ENCODE measurements at places on chromosomes 12 and 14.

GRCh38 chr14:64683264-64683663 lies 21.0 kb upstream of the PLEKHG3 start:
- no peak for DNase-seq

GRCh38 chr12:46200551-46200950 lies 68.3 kb downstream of the SLC38A1 start:
- DNase-seq = no peak

DNA sequence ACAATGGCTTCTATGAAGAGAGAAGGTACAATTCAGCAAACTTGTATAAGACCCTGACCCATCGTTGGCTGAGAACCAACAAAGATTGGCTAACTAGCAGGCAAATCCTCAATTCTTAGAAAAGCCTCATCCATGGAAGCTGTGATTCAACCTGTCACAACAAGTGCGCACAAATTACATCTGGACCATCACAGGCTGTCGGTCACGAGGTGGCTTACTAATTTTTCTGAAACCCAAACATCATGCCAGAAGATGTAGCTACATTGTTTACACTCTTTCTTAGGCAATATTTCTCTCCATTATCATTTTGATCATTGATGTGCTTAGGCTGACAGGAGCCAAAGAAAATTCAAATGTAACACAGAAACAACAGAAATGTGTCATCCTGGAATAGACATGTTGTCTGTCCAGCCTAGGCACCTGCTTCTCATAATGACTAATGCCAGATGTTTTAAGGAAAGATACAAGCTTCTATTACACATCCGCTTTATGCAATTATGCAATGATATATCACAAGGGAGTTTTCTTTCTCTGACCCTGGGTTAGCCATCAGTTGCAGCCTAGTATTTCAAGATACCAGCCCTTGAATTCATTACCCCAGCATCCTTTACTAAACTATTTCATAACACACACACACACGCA lies 92.9 kb upstream of the DIO2 start:
- DNase-seq = no peak

DNA sequence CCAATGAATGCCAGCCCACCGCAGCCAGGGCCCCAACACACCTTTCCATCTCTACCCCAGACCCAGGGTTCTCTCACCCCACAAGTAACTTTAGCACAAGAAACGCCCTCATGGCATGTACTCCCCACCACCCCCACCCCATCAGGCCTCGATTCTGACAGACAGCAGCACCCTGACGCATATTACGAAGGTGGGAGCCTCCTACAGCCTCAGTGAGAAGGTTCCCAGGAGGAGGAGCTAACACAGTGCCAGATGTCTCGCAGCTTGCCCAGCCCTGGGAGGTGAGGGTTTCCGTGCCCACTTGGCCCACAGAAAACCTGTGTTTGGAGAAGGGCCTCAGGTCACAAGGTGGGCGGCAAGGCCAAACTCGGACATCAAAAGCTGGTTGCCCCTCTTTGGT lies 32.4 kb downstream of the CCDC88C start:
- no peak for DNase-seq

DNA sequence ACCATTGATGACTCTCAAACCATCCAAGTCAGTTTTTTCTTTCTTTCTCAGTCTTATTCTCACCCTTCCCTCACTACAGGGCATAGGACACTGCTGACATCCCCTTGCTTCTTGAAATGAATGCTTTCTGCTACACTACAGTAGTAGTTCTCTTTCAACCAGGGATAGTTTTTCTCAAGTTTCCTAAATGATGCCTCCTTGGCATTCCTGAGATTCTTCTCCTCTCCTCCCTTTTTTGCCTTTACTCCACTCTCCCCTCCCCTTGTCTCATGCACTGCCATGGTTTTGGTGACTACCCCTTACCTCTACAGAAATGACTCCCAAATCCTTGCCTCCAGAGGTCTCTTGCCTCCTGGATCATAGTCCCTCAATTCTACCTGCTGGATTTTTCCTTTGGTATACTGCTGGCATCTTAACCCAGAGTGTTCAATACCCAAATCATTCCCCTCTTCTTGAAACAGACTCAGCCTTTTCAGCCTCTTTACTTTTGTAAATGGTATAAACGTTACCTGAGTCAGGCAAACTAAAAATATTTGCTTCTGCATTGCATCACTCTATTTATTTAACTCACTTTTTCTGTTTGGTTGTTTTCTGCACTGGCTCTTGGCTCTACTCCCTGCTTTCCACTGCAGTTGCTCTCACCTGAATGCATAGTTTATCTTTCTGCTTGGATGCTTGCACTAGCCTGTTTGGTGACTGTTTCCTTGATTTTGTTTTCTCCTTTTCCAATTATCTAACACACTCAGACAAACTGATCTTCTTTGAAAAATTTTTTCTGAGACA lies 211.6 kb upstream of the IGF1 start:
- no peak for DNase-seq

- DNase-seq = no peak
These were observed 18.8 kb downstream of the CEP170B start for GRCh38 chr14:104883681-104884361.

DNA sequence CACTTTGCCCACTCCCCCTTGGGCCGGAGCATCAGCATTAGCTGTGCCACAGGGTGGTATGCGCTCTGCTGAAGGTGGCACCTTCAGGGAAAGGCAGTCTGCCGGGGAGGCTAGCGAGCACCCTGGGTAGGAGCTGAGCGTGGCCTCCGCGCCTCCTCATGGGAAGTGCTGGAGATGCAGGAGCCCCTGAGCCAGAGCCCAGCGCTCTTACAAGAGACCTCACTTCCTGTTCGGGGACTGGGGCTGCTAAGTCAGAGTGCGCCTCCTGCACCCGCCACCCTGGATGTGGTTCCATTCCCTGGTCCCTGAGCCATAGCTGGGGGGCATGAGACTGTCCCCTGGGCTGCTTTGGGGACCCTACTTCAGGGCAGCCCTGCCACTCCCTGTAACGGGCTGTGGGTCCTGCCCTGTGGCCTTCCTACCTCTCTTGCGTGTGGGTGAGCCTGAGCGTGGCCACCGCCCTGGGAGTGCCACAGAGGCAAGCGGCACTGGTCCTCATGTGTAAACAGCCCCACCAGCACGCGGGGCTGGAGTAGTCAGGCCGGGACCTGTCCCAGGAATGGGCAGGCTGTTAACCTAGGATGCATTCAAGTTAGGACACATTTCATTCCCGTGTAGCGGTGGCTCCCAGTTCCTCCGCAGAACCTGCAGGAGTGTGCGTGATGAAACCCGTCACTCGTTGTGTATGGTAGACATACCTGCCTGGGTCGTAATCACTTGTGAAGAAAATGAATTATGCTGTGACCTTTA lies 19.4 kb downstream of the COA8 start:
- DNase-seq = no peak

GRCh38 chr12:98656289-98657101 lies 11.4 kb downstream of the APAF1 start:
- no peak for DNase-seq

DNA sequence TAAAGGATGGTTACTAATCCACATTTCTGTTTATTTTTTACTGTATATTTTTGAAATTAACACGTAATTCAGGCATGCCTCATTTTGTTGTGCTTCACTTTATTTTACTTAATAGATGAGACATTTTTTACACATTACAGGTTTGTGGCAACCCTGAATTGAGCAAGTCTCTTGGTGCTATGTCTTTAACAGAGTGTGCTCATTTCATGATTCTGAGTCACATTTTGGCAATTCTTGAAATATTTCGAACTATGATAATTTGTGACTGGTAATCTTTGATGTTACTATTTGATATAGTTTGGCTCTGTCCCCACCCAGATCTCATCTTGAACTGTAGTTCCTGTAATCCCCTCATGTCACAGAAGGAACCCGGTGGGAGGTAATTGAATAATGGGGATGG lies 1120.5 kb upstream of the FLRT2 start:
- no peak for DNase-seq

- no peak for DNase-seq
These were observed 1.8 kb upstream of the GCN1 start for GRCh38 chr12:120196363-120196762.

DNA sequence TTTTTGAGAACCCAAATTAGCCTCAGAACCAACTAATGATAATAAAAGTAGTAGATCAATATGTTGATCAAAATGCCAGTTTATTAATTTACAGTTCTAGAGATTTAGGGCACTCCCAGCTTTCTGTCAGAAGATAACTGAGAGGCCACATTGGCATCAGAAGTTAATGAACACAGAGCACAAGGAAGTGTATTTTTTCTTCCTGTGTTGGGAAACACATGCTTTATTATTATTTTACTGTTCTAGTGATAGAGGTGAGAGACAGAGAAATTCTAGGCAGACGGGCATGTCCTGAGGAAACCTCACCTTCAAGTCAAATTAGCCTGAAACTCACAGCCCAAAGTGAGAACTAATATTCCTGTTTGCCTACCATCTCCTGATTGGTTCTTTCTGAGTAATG lies 213.7 kb downstream of the PCNX1 start:
- DNase-seq = no peak

DNA sequence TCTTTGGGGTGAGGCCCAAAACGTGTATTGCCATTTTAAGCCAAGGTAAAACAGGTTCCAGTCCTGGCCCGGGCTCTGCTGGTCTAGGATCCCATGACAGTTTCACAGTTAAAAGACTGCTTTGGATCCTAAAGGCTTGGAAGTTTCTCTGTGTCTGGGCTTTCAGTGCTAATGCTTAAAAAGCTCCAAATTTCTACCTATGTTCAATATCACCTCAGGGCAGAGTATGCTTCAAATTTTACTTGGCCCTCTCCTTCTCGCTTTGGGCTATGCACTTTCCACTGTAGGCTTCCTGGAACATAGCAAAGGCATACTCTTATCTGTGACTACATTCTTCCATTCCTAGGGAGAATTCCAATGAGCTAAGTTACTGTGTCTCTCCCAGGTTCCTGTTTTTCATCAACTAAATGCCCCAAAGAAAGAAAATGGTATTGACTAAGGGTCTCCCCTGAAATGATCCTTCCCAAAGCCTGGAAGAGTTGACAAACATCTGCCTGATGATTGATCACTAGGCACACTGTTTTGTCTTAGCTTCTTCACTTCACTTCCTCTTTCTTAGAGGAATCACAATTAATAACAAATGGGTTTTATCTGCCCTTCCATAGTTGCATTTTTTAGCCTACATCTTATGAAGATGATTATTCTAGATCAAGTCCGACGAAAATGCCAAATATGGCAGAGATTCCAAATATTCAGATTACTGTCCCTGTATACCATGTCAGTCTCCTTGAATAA lies 79.4 kb downstream of the TMTC2 start:
- no peak for DNase-seq

- DNase-seq = no peak
These were observed 316.2 kb downstream of the PAWR start for GRCh38 chr12:79374545-79374944.

DNA sequence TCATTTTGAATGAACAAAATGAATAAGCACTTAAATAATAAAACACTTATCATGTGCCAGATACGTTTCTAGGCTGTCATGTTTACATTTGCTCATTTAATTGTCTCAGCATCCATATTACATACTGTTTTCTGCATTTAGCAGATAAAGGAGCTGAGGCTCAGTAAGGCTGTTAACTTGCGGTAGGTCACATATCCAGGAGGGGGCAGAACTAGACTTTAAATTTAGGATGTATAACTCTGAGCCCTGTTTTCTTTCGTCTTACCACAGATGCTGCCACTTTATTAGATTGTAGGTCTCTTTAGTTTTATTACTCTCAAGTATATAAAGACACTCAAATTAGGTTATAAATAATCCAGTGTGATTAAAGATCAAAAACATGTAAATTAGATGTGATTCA lies 17.7 kb downstream of the IRAK4 start:
- peak; percentile 28 for DNase-seq

DNA sequence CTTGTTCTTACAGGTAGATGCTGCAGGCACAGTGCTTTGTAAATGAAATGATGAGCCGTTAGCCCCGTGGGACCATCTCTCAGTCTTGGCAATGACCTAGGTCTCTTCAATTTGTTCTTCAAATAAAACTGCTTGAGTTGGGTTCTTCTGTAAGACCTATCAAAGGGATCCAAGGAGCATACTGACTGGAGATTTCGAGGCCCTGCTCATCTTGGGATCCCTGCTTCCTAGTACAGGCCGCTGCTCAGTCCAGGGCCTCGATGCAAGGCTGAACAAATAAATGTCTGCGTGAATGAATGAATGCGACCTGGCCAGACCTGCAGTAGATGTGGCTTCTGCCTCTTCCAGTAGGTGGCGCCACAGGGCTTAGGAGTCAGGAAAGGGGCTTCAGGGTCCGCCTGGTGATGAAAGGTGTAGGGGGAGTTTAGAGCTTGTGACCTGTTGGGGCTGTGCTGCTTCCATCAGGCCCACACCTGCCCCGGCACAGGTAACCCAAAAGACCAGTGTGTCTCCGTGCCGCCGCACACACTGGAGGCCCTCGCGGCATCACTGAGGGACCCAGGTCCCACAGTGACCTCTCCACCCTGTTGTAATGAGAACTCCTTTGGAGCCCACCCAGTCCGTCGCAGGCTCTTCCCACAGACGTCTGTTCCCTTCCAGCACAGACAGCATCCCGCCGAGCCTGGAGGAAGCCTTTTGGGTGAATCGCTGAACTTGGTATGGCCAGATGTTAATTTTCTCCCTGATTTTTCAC lies 4.4 kb downstream of the CACNA1C start:
- no peak for DNase-seq

DNA sequence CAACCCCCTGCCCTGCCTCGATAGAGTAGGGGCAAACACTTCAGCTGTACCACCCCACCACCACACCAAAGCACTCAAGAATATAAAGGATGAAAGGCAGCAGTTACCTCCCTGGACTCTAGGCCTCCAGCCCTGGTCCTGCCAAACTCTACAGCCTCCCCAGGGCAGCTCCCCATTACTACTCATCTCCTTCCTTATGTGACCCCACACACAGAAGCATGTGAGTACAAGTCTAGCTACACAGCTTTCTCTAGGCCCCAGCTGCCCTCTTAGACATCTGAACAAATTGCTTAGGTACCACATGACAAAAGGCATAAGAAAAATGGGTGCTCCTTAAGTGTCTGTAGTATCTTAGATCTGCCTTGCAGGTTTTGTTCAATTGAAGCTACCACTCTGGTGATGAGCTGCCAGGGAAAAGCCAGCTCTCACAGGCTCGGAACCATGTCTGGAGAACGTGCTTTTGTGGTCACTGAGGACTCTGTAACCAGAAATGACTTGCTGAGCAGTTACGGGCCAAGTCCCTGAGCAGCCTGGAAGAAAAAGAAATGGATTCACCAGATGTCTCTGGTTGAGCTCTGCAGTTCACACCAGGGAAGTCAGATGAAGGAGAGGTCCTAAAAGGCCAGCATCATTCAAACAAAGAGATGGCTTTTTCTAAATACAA lies 32.8 kb downstream of the FMNL3 start:
- peak; percentile 62 for DNase-seq

- DNase-seq = peak; percentile 26
These were observed 78.9 kb downstream of the AKAP6 start for GRCh38 chr14:32408018-32408417.

DNA sequence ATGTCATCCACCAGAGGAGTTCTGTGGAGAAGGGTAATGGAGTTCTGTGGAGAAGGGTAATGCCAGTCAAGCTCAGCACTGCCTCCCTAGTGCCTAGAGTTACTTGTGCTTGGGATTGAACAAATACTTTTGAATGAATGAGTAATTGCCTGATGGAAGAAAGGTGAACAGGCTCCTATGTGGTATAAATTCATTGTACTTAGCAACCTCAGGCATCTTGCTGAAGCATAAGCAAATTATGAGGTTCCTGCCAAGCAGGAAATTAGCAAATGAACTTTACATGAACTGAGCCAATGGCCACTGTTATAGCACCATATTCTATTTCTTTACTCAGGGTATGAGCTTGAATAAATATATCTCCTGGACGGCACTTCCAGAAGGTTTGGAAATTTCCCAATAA lies 1047.2 kb downstream of the SLC6A15 start:
- no peak for DNase-seq

GRCh38 chr12:79083181-79083580 lies 218.6 kb downstream of the SYT1 start:
- DNase-seq = no peak
